ENCODE measurements at places on chromosomes 6 and 20.

- DNase-seq: no peak
Observed at GRCh38 chr20:21512634-21513180, 1.2 kb downstream of the NKX2-2 start.

DNA sequence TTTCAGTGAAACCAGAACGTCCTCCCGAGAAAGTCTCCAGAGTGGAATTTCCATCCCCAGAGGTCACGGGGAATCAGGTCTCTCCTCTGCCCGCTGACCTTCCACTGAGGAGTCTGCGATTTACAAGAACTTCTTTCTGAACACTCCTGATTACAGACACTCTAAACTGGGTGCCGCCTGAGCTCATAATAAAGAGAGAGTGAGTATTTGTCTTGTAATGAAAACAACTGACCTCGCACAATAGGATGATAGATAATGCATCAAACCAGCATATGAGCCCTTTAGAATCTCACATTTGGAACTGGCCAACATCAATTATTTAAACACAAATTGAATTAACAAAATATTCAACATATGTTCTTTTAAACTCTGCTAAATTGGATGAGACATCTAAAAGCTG lies 47.5 kb downstream of the DLL1 start:
- DNase-seq: no peak

- DNase-seq: no peak
Observed at GRCh38 chr6:111943266-111943665, 70.0 kb upstream of the FYN start.

DNA sequence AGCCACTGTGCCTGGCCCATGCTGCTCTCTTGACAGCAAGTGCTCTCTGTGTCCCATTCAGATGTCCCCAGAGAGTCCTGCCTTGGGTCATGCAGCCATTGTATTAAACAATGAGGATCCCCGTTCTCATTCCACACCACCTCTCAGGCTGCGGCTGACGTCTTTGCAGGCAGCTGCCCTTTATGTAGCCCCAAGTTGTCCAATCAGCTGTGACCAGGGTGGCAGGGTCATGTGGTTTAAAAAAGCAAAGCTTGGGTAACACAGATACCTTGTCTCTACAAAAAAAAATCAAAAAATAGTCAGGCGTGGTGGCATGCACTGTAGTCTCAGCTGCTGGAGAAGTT lies 13.2 kb downstream of the GCNT2 start:
- DNase-seq: no peak

DNA sequence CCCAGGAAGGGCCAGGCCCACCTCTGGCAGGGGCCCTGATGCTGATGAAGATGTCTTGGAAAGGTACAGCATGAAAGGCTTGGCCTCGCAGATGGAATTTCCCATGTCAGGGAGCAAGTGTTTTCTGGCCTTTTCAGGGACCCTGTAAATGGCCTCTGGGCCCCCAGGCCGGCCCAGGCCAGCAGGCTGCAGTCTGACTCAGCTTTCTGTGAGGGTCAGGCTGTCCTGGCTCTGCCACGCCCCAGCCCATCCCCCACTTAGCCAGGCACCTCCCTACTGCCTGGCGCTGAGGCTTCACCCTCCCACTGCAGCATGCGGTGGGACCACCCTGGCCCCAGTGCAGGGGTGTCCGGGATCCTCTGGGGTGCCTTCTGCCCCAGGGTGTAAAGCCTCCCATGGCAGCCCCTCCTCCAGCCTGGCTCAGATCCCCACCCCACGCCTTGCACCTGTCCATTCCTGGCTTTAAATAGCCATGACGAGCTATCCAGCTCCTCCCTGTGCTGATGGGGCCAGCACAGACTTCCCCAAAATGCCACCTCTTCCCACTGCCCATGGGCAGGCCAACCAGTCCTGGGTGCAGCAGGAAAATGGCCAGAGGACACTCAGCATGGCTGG lies 35.6 kb upstream of the GATA5 start:
- no peak for DNase-seq

DNA sequence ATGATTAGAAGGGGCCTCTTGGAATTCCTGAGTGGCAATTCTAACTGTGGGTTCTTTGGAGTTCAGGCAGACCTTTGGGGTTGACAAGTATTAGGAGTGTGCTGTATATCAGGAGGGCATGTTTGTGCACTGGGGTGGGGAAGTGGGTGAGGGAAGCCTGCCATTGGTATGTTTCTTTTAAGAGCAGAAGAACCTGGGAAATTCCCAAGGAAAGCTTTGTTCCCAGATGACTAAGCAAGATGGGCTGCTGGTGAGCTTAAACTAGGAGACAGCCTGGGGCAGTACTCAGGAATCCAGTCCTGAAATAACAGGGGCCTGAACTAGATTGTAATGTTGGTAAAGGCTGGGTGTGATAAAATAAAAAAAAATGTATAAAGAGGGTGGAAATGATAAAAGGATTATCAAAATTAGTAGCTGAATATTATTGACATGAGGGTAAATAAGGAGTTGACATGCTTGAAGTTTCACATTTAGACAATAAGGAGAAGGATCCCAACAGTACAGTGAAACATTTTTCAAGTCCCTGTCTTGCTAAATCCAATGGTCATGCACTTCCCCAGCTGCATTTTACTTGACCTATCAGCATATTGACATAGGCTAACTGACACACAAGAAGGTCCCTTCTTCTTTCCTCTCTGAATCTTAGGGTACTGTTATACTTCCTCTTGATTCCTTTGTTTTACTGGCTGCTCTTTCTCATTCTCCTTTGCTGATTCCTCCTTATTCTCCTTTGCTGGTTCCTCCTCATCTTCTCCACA lies 18.4 kb upstream of the IFNGR1 start:
- DNase-seq: peak; percentile 52

DNA sequence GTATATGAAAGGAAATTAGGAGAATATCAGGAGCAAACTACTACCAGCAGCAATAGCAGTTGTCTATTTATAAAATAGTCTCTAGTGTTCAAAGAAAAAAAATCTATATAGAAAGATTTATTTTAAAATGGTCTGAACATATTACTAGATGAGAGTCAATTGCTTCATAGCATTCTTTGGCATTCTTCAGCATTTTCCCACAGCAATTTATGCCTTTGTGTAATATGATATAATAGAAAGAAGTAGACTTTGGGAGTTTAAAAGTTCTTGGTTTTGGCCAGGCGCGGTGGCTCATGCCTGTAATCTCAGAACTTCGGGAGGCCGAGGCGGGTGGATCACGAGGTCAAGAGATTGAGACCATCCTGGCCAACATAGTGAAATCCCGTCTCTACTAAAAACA lies 157.0 kb upstream of the PLN start:
- no peak for DNase-seq

DNA sequence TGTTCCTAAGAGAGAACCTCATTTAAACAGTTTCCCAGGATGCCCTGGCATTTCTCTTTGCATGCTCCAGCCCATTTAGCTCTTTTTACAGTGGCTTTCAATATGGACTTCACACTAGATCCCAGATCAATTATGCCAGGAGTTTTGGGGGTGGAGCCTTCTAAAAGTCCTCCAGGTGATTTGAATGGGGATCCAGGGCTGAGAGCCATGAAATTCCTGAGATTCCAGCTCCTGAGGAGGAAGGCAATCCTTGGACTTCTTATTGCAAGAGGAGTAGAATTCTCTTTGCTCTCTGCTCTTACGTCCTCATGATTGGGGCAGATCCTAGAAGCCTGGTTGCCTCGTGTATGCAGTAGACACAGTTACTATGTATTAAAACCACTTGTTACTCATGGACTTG lies 184.2 kb downstream of the DHX35 start:
- no peak for DNase-seq

DNA sequence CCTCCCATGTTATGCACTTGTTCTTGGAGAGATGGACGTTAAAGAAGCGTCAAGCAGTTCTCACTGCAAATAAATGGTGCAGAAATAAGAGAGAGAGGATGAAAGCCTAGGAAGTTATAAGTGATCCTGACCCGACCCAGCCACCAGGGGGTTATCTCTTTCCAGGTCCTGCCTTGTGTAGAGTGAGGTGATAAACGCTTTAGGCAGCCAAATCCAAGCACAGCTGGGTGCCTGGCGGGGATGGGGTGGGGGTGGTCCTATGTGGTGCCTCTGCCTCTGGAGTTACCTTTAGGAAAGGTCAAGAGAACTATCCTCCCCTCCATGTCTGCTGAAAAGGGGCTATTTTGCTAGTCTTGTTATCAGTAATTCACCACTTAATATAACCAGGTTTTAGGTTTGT lies 9.2 kb upstream of the TFAP2A start:
- no peak for DNase-seq

DNA sequence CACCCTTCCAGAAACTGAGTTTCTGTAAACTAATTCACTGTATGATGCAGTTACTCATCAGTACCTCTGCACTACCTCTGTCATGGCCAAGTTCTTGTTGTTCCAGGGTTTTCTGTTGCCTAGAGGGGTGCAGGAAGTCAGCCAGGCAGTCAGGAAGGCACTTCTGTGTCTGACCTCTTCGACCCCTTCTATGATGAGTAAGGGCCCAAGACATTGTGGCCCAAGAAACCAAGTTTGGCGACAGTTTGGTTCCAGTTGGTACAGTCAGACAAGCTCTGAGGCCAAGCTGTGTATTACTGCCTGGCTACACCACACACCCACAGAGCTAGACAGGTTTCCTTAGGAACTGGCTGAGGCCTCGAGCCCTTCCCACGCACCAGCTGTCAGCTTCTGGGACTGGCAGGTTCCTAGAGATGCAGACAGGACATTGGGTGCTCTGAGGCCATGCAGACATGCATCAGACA lies 41.2 kb downstream of the TRAF3IP2 start:
- no peak for DNase-seq

DNA sequence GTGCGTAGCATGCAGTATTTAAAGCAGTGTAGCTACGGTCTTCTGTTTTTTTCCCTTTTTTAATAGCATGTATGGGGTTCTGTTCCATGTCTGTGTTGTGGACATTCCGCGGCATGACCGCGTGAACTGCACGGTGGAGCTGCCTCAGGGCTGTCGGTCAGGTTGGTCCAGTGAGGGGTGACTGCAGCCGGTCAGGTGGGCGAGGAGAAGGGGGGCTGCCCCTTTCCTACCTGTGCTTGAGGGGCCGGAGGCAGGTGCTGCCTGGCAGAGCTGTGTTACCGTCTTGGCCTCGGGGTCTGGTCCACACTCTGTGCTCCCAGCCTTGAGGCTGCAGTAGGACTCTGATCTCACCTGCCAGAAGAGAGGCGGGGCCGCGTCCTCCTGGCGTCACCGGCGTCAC lies 24.5 kb downstream of the UCKL1 start:
- no peak for DNase-seq

DNA sequence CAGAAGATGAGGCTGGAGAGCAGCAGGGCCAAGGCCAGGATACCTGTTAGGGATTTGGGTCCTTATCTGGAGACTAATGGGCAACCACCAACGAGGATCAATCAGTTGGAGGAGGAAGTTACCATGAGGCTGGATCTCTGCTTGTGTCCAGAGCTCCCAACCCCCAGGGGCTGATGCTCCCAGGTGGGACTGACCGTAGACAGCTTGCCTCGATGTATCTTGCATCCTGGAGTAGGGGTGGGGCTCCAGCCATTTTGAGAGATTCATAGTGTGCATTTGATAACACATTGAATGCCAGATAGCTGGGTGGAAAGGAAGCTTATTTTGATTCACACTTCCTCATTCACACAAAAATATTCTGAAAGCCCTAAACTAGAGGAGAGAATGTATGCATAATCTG lies 4.6 kb upstream of the RFPL4B start:
- no peak for DNase-seq

GRCh38 chr6:33761922-33762629 lies 15.4 kb upstream of the IP6K3 start:
- no peak for DNase-seq

DNA sequence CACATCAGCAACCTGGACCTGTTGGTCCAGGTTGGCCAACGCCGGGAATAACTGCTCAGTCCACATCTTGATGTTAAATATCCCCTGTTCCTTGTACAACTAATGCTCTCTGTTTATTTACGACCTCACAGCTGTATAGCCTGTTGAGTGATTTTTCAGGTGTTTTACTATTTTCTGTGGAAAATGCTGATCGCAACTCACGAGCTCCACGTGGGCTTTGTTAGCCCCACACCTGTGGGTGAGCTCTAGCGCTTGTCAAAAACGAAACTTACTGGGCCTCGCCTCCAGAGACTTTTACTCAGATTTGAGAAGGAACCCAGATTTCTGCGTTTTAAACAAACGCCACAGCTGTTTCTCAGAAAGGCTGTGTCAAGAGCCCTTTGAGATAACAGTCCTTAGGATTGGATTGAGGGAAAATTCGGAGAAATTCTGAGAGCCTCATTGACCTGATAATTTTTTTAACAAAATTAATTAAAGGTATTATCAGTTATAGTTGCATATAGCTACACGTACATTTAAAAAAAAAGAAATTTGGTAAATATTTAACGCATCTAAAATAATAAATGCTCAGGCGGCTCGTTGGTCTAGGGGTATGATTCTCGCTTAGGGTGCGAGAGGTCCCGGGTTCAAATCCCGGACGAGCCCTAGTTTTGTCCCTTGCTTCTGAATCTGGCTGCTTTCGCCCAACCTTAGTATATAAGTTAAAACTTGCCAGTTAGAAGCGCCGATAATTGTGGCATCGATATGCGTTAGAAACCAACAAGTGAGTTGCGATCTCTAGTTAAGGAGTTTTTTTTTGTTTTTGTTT lies 16.7 kb downstream of the HMGN4 start:
- DNase-seq: no peak

DNA sequence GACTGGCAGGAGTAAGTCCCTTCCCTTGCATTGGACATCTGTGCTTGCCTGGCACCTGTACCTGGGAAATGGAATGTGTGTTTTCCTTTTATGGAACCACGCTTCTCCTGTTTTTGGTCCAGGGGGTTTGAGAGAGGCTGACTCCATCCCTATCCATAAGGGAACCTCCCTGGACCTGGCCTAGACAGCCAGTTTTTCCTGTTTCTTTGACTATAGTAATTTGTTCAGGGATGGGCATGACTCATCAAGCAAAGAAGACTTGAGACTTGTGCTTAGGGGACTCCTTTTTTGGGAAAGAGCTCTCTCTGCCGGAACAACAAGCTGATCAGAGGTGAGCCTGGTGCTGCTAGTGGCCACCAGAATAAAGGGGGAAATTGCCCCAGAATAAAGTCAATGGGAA lies 393.8 kb downstream of the CDH26 start:
- no peak for DNase-seq

DNA sequence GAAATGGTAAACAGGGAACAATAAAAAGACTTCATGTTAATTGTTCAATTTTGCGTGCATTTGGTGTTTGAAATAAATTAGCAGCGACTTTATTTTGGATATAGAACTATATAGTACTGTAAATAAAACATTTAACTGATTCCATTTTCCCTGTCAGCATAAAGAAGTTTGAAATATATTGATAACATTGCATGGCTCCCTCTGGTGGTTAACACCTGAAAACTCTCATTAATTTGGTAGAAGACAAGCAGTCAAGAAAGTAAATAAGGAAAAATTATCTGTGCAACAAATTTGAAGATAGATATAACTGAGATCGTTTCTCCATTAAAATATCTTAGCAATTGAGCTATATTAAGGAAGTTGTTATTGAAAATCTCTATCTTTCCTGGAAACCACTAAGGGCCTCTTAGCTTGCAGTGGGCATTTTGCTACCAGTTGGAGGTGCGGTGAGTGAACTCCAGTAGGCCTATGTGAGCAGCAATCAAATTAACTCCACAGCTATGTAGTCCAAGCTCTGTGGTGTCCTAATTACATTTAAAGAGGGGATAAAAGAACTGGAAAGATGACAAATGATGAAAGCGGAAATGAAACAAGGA lies 435.7 kb upstream of the FKBP1C start:
- no peak for DNase-seq

GRCh38 chr6:51528556-51528955 lies 558.9 kb downstream of the PKHD1 start:
- no peak for DNase-seq

GRCh38 chr6:32406857-32407256 lies at the start of gene BTNL2:
Gene BTNL2, minus strand, starts transcription at chr6:32407181. Its CDS starts 58 bp downstream, at chr6:32407123.
- no peak for DNase-seq

- no peak for DNase-seq
Observed at GRCh38 chr6:23002044-23002619, 432.8 kb downstream of the HDGFL1 start.
